ENCODE measurements at places on chromosomes 6 and 20.

DNA sequence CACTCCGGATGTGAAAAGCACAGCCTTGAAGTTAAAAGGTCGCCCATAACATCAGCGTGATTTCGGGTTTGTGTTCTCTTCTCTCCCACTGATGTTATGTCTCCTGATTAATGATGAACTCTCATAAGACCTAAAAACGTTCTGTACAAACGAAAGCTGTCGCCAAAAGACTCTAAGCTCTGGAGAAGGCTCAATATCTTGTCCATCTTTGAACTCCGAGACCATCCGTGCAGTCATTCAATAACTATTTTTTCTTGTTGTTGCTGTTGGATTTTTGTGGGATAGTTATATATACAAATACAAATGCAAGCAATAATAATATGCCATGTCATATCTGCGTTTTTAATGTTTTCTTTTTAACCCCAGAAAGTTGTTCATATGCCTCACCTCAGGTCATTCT lies 291.8 kb upstream of the MARCKS start:
- no peak for DNase-seq

DNA sequence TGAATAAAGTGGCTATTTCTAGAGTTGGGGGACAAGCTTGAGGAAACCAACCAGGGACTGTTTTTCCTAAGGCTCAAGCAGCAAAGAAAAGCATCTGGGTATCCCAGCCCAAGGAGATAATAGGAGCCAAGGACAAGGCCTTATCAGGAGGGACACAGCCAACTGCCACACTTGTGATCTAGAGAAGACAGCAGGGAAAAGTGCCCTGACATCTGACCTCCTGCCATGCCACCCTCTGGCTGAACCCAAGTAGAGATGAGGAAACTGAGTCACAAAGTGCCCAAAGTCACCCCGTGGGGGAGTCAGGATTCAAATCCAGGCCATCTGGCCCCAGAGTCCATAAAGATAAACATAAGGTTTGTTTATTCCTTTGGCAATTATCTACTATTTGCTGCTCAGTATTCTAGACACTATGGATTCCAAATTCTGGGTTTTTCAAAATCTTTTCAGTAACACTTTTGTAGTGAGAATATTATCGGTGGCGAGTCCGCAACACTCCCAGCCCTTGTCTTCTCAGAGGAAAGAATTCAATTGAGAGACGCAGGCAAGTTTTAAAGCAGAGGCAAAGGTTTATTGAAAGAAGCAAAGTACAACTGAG lies 3.5 kb upstream of the LBP start:
- DNase-seq, result no peak

DNA sequence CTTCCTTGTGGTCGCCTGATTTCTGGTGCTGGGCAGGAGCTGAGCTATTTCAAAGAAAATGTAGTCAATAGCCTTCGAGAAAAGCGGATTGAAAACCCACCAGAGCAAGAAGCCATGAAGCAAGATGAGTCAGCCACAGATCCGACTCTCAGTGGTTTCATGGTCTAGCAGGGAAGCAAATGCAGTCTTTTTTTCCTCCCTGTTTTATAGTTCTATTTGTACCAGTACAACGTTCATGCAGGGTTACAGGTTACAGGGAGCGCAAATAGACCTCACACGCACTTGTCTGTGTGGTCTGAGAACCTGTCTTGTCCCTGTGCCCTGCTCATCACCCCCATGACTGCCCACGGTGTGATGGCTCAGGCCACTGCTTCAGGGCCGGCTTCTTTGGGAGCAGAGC lies 309.8 kb upstream of the SUPT3H start:
- DNase-seq, result no peak

- no peak for DNase-seq
These were observed 432.8 kb downstream of the CD83 start for GRCh38 chr6:14550410-14550809.

- DNase-seq, result no peak
These were observed 3.0 kb downstream of the PIM1 start for GRCh38 chr6:37172912-37173492.

- no peak for DNase-seq
These were observed 2.4 kb upstream of the GCNT2 start for GRCh38 chr6:10518557-10519407.

- DNase-seq, result no peak
These were observed 82.4 kb downstream of the NFATC2 start for GRCh38 chr20:51460163-51460562.

Data from heart left ventricle (tissue), 16 donors.